Umbilical cord (tissue), 2 donors: ENCODE measurements at places on chromosomes 7 and 10. TPM values are rescaled to one million over a fixed set of nuclear protein-coding genes. Genes with fewer than 3 reads are reported as not detected.

GRCh38 chr7:49771427-49772176, 1.8 kb upstream of the VWC2 start:
- DNase-seq: no peak

- DNase-seq: no peak
These were observed 113.9 kb downstream of the ABLIM1 start for GRCh38 chr10:114544045-114544659.

DNA sequence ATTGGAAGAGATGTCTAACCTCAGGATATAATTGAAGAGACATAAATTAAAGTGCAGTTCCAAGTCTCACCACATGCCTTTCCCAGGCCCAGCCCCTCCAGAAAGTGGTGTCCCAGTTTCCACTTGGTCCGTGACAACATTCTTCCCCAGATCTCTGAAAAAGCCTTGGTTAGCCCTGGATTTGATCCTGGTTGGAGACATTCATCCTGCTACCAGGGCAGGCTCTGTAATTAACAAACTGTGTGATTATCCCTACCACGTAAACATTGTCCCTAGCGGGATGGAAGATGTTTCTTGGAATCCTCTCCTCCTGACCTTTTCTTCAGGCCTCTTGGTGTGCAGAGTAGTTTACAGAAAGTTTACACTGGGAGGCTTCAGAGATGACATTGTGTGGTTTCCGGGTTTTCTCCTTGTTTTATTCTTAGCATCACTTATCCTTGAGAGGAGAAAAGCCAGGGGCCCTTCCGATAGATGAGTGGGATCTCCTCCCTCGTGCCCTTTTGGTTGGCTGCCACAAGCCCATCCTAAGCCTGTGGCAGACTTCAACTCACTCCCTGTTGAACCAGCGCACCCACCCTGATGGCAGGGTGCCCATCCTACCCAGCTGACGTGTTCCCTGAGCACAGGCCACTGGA, 83.8 kb downstream of the COL13A1 start:
- peak; percentile 50 for DNase-seq

- no peak for DNase-seq
These were observed 58.1 kb upstream of the OPN4 start for GRCh38 chr10:86596266-86596665.

Gene C7orf57
- total RNA-seq: 1.2 TPM

DNA sequence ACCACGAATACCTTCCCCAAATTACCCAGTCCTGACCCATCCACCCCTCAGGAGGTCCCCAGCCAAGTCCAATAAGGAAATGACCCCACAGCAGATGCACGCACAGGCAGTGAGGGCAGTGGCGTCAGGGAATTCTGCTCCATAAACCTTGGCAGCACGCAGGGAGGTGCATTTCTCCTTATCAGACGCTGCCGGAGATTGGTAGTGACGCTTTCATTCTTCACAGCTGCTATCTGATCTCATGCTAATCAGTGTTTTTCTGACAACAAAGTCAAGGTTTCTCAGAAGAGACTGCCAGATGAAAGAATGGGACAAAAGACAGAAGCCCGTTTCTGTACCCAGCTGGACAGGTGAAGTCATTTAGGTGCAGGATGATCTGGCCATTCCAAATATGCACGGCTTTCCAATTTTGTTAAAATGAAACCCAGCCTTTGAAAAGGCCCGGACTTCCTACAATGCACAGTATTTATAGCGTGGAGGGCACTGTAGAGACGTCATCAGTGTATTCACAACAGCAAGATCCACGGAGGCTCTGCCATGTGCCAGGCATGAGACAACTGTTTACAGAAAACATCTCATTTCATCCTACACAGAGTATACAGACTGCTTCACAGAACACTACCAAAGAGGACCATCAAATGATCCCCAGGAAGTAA, 35.3 kb downstream of the DIP2C start:
- no peak for DNase-seq

Gene HOXA2
- 0.24 TPM for total RNA-seq

DNA sequence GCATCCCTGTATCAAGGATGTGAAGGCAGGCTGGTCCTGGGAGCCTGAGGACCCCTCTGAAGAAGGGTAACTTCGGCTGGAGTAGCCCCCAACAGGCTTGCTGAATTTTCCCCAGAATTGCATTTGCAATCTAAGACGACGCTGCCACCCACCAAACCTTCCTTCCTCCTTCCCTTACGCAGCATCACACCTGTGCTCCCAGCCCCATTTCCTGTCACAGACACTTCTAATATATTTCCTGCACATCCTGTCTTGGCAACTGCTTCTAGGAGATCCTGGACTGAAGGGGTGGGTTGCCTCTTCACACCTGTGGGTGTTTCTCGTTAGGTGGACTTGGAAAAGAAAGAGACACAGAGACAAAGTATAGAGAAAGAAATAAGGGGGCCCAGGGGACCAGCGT, 9.4 kb upstream of the PGAM1 start:
- no peak for DNase-seq

Gene PLPP4
- 1.9 TPM for total RNA-seq

GRCh38 chr10:133127291-133128125, 32.5 kb upstream of the KNDC1 start:
- no peak for DNase-seq

GRCh38 chr10:121935702-121936101, 7.9 kb upstream of the ATE1 start:
- no peak for DNase-seq

Gene IFIT1B
- total RNA-seq: 26.5 TPM

Gene OR6B1
- 4.3 TPM for total RNA-seq

DNA sequence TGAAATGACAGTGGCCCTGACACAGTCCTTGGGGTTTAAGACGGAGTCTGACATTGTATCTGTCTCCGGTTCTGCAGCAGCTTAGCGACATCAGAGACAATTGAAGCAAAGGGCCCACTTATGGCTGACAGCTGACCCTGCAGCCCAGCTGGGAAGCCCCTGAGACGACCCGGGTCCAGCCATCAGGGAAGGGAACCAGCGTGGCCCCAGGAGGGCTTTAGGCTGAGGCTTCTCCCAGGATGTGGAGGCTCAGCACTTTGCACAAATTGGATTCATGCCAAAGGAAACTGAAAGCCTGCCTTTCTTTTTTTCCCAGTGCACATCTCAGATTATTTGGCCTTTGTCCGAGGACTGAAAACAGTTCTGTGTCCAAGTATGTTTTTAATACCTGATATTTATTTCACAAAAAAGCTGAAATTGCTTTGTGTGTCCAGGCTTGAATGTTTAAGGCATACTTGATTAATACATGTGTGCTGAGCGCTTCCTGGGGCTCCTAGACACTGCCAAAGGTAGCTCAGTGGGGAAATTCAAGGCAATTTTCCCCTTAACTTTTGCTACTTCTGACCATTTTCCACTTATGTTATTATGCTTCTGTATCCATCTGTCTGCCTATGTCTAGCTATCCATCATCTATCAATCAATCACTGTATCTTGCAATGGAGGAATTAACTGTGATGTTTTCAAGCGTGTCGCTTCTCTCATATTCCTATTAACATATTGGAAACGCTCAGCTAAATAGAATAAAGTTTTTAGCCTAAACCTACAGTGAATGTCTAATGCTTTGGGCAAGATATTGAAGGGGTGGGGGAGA, 34.8 kb downstream of the KLF6 start:
- peak; percentile 76 for DNase-seq

- DNase-seq: no peak
These were observed 339.3 kb downstream of the PARD3 start for GRCh38 chr10:34475786-34476185.

GRCh38 chr10:127535802-127536515, 13.2 kb upstream of the NPS start:
- DNase-seq: no peak

GRCh38 chr10:46291817-46292572, 5.2 kb downstream of the ANTXRL start:
- DNase-seq: no peak

Gene IFIT5
- 13.5 TPM for total RNA-seq

- DNase-seq: no peak
These were observed 420.3 kb upstream of the AUTS2 start for GRCh38 chr7:69177941-69178494.

GRCh38 chr10:97861097-97861750, 11.6 kb downstream of the GOLGA7B start:
- DNase-seq: peak; percentile 73

GRCh38 chr10:37467246-37467645, 341.8 kb downstream of the ANKRD30A start:
- no peak for DNase-seq

DNA sequence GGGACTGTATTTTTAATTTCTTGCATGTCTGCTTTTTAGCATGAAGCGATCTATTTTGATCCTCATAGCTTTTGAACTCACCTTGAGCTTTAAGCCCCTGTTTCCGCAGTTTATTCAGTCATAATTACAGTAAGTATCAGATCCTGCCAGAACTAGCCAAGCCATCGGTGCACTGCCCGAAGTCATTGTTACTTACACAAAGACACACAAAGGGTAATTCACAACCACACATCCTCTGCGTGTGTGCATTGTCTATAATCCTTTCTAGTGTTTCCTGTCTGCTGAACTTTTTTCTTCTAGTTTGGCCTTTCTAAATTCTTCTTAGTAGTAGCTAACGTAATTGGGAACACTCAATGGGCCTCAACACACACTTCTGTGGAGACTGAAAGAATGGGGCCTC, 133.0 kb downstream of the SFMBT2 start:
- no peak for DNase-seq

GRCh38 chr7:150806863-150807262, 6.3 kb downstream of the TMEM176A start:
- no peak for DNase-seq

Gene PPRC1
- 13.2 TPM for total RNA-seq

- no peak for DNase-seq
These were observed 168.8 kb upstream of the CDCA7L start for GRCh38 chr7:22114440-22114981.

GRCh38 chr7:149870701-149871483, 2.9 kb upstream of the ATP6V0E2 start:
- DNase-seq: no peak

DNA sequence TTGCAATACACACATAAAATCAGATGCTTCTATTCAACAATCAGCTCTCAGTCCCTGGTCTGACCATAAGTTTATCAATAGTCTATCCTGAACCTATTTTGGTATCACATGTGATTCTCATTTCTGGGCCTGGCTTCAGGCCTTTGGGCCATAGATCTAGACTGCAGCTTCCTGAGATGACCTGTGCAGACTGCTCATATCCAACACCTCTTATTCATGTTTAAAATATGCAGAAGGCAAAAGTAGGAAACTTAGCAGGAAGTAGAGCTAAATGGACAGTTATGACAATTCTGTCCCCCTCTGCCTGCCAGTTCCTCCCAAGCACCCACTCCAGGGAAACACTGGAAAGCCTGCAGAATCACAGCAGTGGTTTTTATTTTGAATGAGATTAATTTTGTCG, 53.3 kb downstream of the C7orf25 start:
- DNase-seq: no peak
